ENCODE measurements at places on chromosomes 5 and 9. TPM values are rescaled to one million over a fixed set of nuclear protein-coding genes. Genes with fewer than 3 reads are reported as not detected.

- DNase-seq, result no peak
These were observed 80.1 kb upstream of the DMAC1 start for GRCh38 chr9:7879551-7880245.

DNA sequence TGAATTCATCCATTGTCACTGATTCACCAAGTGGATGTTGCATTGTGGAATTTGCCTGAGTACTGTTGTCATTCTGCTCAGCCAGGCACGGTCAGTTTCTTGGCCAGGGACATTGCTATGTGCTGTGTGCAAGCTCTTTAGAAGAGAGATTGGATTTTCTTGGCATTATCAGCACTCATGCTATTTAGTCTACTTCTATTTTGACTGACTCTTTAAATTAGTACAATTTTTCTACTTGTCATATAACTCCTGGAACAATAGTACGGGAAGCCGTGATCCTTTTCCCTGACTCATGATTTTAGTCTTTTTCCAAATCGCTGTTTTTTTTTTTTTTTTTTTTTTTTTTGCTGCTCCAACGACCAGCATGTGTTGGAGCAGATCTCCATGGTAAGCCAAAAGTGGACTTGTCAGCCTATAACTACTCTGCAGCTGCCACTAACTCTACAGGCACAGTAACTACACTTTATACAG is 129.7 kb downstream of the CDC42SE2 start:
- DNase-seq, result peak; percentile 18

The DMGDH gene
- total RNA-seq, result 0.18 TPM

The SPATA31E1 gene
- not detected for total RNA-seq

GRCh38 chr9:21205204-21205603 is 1.7 kb downstream of the IFNA10 start:
- DNase-seq, result no peak

DNA sequence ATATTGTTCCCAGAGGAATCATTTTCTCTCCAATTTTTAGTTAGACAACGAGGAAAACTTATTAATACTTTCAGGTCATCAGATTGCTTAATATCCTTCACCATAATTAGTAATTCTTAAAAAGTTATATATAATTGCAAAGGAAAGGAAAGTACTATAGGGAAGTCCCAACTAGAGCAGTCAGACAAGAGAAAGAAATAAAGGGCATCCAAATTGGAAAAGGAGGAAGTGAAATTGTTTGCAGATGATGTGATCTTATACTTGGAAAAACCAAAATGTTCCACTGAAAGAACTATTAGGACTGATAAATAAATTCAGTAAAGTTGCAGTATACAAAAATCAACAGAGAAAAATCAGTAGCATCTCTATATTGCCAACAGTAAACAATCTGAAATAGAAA is 223.5 kb upstream of the MEF2C start:
- DNase-seq, result no peak

Data from Daoy (cell line).